ENCODE measurements at places on chromosomes 2 and 18.

DNA sequence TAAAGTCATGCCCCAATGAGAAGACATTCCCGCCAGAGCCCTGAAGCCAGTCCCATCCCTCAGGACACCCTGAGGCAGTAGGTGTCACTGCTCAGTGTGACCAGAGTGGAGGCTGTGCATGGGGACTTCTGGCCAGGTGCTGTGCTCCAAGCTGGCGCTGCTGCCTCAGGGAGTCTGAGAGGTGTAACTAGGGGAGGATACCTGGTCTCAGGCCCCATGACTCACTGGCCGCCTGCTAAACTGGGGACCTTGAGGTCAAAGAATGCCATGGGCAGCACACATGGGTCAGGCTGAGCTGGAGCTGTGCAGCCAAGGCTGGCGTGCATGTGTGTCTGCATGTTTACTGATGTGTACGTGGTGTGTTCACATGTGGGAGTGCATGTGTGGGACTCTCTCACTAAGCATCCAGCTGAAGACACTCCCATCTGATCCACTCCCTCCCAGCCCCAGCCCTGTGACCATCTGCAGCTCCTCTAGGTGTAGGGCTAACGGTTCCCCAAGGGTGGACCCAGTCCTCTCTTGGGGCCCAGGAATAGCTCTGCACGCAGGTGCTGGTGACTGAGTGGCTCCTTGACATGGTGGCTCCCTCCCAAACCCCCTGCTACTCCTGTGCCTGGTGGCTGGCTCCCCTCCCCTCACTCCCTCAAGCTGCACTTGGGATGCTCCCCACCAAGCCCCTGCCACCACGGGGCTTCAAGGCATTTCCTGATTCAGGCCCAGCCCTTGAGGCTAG lies 16.5 kb downstream of the HS6ST1 start:
- DNase-seq, result no peak

DNA sequence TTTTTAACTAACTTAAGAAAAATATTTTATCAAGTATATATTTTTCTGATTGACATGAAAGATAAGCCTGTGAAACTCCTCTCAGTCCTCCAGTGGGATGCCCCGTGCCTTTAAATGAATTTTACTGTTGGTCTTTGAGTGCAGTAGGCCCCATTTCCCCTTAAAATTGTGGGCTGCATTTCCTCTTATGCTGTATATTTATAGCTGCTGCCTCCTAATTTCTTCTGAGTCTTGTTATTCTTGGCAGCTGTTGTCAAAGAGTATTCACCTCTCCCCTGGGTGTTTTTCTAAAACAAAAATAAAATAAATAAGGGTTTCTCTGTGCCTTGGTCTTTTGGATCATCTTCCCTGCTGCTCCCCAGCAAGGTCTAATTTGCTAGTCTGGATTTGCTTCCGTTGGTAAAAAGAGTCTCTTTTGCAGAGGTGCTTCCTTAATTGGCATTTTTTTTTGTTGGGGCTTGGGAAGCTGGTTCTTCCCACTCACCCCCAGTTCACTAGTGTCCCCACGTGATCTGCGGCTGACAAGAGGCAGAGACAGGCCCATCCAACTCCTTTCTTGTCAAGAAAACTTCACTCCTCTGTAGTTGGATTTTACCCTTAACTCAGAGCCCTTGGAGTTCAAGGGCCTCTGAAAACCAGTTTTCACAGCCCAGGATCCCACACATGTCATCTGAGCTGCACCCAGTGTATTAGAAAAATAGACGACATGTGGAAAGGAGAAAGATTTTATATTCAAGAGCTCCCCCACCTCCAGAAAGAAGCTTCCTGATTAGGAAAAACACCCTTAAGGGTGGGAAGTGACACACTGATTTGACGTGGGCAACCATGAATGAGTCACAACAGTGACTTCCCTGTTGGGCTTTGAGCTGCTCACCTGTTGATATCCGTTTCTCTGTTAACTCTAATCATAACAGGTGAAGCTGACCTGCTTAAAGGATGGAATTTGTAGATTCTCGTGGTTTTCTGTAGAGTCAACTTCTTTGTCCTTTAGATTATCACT lies 431.5 kb downstream of the DCDC2C start:
- no peak for DNase-seq

DNA sequence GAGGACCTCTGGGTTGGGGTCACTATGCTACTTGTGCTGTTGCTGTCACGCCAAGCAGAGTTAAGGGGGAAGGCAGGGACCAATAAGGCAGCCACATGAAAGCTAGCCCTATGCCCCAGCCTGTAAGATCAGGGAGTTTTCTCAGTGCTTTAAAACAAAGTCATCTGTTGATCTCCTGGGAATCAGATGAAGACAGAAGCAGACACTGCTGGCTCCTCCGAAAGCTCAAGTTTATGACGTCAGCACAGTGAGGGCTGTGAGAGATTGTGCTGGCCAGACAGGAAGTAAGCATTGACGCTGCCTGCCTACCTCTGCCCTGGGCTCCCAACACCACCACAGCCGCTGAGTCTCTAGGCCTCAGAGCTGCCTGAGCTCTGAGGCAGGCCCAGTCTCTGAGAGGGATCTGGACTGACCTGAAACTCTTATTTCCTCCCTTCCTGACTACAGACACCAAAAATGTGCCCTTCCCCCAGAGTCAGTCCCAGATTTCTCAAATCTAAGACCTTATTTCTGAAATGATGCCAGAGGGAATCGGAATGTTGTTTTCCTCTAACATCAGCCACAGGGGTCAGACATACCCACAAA lies 118.1 kb upstream of the EPAS1 start:
- peak; percentile 51 for DNase-seq

DNA sequence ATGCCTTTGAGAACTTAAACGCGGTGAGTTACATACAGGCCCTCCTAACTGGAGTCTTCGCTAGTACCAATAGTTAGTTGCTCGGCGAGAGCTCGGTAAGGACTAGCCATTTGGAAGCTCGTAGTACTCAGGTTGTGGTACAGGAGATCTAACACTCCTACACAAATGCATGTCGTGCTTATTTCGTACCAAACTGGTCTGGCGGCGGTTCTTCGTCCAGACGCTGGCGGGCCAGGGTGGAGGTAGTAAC lies 346 bp upstream of the VRK2 start:
- DNase-seq, result no peak

DNA sequence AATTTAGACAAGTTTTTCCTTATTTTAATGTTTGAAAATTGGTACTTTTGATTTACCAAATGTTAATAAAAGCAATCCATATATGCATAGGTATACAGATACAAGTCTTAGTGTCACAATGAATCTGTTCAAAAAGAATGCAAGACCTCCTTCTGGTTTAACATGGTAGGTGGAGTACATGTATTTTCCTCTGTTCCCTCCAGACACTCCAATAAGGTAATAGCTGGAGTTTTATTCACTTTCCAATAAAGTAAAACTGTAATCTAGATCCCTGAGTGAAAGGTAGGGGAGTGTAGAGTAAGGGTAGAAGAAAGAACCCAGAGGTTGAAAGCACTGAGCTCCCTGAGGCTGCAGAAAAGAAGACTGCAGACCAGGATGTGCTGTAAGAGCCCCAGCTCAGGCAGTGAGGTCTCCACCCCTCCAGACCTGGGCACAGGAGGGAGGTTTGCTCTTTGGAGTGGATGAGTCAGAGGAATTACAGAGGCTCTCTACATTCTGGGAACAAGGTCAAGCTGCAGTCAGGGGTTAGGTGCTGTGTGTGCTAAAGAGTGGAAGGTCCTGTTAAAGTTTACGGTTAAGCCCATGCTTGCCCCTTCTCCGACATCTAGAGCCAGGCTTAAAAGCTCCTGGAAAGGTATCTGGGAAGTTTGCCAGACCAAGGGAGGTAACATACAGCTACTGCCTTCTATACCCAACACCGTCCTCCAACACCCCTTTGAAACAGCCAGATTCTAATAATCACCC lies 27.6 kb upstream of the STAT1 start:
- DNase-seq, result no peak

DNA sequence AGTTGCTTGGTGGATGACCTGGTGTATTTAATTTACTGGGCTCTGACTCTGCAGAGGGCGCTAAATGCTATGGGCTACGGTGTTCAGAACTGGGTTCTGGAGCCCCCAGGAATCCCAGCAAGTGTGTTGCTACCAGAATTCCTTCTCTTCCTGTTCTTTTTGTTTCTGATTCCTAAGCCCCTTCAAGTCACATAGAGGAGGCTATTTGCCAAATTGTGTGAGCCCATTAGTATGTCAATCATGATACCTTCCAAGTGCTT lies 358.2 kb upstream of the SPRED2 start:
- no peak for DNase-seq

Data from activated CD4-positive, alpha-beta T cell treated with anti-CD3 and anti-CD28 coated beads, Interleukin-2, amount 50 U/mL, for 1 hour (primary cell).